ENCODE measurements at places on chromosomes 16 and 17. TPM values are rescaled to one million over a fixed set of nuclear protein-coding genes. Genes with fewer than 3 reads are reported as not detected.
A peak's percentile ranks its signal among the peaks of the same experiment; 100 is the strongest.

DNA sequence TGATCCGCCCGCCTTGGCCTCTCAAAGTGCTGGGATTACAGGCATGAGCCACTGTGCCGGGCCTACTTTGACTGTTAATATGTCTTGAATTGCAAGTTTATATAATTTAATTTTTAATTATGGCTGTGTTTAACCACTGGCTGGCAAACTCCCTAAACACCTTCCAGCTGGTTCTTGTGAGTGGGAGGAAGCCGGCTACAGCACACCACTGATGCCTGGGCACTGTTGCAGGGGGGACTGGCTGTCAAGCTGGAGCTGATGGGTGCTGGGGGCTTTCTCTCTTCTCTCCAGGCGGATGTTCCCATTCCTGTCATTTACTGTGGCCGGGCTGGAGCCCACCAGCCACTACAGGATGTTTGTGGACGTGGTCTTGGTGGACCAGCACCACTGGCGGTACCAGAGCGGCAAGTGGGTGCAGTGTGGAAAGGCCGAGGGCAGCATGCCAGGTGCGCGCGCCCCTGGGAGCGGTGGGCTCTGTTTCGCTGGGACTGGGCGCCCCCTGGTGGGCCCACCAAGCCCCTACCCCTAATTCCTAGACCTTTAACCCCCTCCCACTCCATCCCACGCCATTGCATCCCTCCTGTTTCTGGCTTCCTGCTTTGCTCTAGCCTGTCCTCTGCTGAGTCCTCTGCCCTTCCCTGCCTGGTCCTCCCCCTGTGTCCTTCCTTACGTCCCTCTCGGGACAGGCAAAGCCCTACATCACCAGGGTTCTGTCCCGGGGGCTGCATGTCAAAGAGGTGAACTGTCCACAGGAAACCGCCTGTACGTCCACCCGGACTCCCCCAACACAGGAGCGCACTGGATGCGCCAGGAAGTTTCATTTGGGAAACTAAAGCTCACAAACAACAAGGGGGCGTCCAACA, 9.5 kb downstream of the TBX21 start:
- H3K4me1 ChIP-seq: no peaks in the 10 kb centered on the region
- no peak overlapping the region for H3K4me3 ChIP-seq
- no peak for DNase-seq
- H3K27me3 ChIP-seq: no peaks in the 10 kb centered on the region

GRCh38 chr16:75195811-75196790, 10.9 kb downstream of the CTRB2 start:
- no peaks in the 10 kb centered on the region for H3K27me3 ChIP-seq
- H3K4me1 ChIP-seq: peaks cover 7% of the 10 kb centered on the region
- H3K4me3 ChIP-seq: no peak overlapping the region
- H3K27ac ChIP-seq: no peak overlapping the region
- no peak for DNase-seq
- H3K36me3 ChIP-seq: no peaks in the 10 kb centered on the region

- H3K4me3 ChIP-seq: no peak overlapping the region
- H3K27ac ChIP-seq: no peak overlapping the region
- no peaks in the 10 kb centered on the region for H3K36me3 ChIP-seq
- H3K27me3 ChIP-seq: no peaks in the 10 kb centered on the region
Observed at GRCh38 chr17:20043021-20043420, 33.9 kb downstream of the SPECC1 start.

- no peaks in the 10 kb centered on the region for H3K36me3 ChIP-seq
- H3K27me3 ChIP-seq: no peaks in the 10 kb centered on the region
- DNase-seq: no peak
Observed at GRCh38 chr17:21160401-21160800, 33.6 kb downstream of the DHRS7B start.

- H3K27me3 ChIP-seq: no peaks in the 10 kb centered on the region
- no peak overlapping the region for H3K4me3 ChIP-seq
- H3K36me3 ChIP-seq: peaks cover 18% of the 10 kb centered on the region
- peaks cover 22% of the 10 kb centered on the region for H3K4me1 ChIP-seq
- H3K27ac ChIP-seq: no peak overlapping the region
- DNase-seq: no peak
Observed at GRCh38 chr16:677316-678190, 2.1 kb downstream of the RHBDL1 start.

GRCh38 chr17:40526668-40527067, 25.2 kb upstream of the TNS4 start:
- no peaks in the 10 kb centered on the region for H3K27me3 ChIP-seq
- H3K27ac ChIP-seq: no peak overlapping the region
- H3K36me3 ChIP-seq: no peaks in the 10 kb centered on the region
- H3K4me3 ChIP-seq: no peak overlapping the region

DNA sequence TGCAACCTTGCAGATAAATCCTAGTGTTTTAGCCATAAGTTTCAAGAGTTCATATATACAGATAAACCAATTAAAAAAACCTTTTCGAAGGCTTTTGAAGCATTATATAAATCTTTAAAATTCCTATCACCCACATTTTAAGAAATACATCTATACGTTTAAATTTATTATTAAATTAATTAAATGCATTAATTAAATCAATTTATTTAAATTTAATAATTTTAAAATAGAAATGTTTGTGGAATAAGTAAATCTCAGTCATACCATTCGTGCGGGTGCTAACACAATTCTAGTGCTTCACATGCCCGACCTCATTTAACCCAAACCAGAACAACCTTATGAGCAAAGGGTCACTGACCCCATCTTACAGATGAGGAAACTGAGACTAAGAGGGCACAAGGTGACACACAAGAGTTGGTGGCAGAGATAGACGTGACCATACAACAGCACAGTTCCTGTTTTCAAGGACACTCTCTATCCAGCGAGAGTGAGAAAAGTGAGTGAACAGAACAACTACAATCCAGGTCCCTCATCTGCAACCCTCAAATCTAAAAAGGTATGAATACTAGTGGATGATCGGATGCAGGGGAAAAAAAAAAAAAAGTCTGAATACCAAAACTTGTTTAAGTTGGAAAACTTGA, 1.4 kb downstream of the NSMCE1 start:
- H3K4me1 ChIP-seq: peaks cover 20% of the 10 kb centered on the region
- no peak overlapping the region for H3K27ac ChIP-seq
- no peak overlapping the region for H3K4me3 ChIP-seq
- no peak for DNase-seq

- no peak overlapping the region for H3K27ac ChIP-seq
- H3K27me3 ChIP-seq: no peaks in the 10 kb centered on the region
- no peak for DNase-seq
- H3K4me3 ChIP-seq: no peak overlapping the region
Observed at GRCh38 chr16:16183562-16183961, 39.7 kb downstream of the ABCC6 start.

DNA sequence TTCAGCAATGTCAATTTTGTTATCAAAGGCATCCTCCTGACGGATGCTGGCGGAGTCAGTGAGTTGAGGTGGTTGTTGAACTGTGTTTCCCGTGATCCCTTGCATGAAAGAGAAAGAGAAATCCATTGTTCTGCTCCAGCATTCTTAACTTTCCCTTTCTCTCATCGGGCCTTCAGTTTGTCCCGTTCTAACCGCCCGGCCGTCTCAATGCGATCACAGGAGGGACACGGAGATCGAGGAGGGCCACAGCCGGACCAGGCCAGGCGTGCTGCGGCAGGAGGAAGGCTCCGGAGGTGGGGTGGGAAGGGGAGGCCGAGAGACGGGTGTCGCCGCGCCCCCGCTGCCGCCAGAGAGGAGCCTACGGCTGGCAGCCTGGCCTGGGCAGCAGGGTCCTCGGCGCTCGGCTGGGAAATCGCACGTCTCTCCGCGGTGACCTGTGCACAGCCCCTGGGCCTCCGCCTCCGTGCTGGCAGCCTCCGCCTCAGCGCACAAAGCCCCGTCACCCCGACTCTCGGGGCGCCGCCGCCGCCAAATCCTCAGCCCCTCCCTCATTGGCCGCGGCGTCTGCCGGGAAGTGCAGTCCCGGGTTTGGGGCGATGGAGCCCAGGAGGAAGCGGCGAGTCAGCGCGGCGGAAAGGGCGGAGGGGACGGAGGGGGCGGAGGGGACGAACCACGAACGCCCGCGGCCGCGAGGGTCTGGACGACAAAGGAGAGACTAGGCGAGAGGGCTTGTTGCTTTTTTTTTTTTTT, 38.1 kb downstream of the SOST start:
- no peaks in the 10 kb centered on the region for H3K36me3 ChIP-seq
- H3K27me3 ChIP-seq: no peaks in the 10 kb centered on the region
- H3K4me1 ChIP-seq: peaks cover 5% of the 10 kb centered on the region
- H3K27ac ChIP-seq: peak overlapping the region; percentile 96
- peak; percentile 39 for DNase-seq
- peak overlapping the region; percentile 81 for H3K4me3 ChIP-seq

ASPA gene
- total RNA-seq: 1.4 TPM

CES4A gene
- total RNA-seq: 9.5 TPM

KRT28 gene
- total RNA-seq: not detected

EIF1 gene
- total RNA-seq: 167 TPM

FLOT2 gene
- total RNA-seq: 92.1 TPM

CFAP97D1 gene
- not detected for total RNA-seq

ALDH3A2 gene
- total RNA-seq: 98.1 TPM

MPO gene
- not detected for total RNA-seq

ADAP2 gene
- 38.3 TPM for total RNA-seq

SPATA2L gene
- total RNA-seq: 24.1 TPM

HOXB5 gene
- total RNA-seq: 3.8 TPM

CCT6B gene
- 4.9 TPM for total RNA-seq
